ENCODE measurements at places on chromosomes 2 and 18.

DNA sequence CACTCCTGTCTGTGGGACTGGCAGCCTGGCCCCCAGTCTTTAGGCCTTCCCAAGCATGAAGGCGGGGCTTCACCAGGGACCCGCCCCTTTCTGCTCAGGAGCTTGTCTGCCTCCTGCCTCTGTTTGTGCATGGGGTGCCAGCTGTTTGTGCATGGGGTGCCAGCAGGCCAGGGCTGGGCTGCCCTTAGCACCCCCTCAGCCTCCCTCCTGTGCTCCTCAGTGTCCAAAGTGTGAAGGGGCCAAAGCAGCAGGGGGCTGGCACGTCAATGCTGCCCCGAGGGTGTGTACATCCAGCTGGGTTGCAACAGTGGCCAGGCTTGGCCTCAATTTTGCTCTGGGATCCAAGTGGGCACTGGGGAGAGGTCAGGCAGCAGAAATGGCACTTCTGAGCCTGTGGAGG lies 298.0 kb upstream of the GALNT5 start:
- DNase-seq: no peak
- H3K4me1 ChIP-seq: no peaks in the 10 kb centered on the region
- no peaks in the 10 kb centered on the region for H3K36me3 ChIP-seq

DNA sequence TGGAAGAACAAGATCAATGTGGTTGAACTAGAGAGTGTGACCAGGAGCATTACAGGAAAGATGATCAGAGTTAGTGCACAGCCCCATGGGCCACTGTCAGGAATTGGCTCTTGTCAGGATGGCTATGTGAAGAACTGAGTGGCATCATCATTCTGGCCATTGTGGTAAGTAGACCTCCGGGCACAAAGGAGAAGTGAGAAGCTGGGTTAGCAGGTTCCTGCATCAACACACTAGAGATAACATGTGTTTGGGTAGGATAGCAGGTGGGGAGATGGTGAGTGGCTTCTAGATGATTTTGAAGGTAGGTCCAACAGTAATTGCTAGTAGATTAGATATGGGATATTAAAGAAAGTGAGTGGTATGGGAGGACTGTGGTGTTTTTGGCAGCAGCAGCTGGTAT lies 408.2 kb downstream of the TSN start:
- no peak overlapping the region for H3K27ac ChIP-seq
- H3K27me3 ChIP-seq: no peaks in the 10 kb centered on the region
- no peak overlapping the region for H3K4me3 ChIP-seq
- H3K36me3 ChIP-seq: no peaks in the 10 kb centered on the region

DNA sequence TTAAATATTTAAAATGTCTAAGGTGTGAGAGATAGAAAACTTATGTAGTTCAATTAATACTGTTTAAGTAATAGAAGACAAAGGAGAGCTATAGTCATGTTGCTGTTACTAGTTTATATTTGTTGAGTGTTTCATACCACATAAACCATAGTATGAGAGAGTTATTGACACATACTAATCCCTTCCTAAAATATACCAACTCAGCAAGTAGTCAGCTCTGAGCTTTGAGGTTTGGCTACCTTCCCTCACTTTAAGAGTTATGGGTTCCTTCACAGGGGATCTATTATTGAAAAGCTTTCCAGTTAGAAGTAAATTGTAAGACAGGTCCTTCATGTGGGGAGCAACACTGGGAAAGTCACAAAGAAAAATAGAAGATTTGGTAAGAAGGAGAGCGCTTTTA lies 701.6 kb upstream of the ZEB2 start:
- no peaks in the 10 kb centered on the region for H3K27me3 ChIP-seq
- no peaks in the 10 kb centered on the region for H3K4me1 ChIP-seq
- no peak for DNase-seq
- H3K27ac ChIP-seq: no peak overlapping the region
- no peak overlapping the region for H3K4me3 ChIP-seq

DNA sequence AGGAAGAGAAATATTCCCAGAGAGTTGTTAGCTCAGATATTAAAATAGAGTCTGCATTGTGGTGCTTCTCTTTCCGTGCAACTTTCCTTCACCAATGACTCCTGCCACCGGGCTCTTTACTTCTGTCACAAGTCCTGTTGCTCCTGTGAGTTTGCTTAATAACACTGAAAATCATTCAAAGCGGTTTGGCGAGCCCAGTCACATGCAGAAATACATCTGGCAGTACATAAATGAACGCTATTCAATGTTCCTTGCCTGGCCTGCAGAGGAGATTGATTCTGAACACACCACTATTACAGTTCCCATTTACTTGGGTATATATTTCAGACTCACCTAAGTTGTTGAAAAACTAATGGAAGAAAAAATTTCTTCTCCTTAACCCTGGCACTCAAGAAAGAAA lies 276.6 kb downstream of the ZNF521 start:
- no peak for DNase-seq
- no peak overlapping the region for H3K27ac ChIP-seq
- peaks cover 13% of the 10 kb centered on the region for H3K4me1 ChIP-seq
- no peaks in the 10 kb centered on the region for H3K27me3 ChIP-seq
- H3K4me3 ChIP-seq: no peak overlapping the region

DNA sequence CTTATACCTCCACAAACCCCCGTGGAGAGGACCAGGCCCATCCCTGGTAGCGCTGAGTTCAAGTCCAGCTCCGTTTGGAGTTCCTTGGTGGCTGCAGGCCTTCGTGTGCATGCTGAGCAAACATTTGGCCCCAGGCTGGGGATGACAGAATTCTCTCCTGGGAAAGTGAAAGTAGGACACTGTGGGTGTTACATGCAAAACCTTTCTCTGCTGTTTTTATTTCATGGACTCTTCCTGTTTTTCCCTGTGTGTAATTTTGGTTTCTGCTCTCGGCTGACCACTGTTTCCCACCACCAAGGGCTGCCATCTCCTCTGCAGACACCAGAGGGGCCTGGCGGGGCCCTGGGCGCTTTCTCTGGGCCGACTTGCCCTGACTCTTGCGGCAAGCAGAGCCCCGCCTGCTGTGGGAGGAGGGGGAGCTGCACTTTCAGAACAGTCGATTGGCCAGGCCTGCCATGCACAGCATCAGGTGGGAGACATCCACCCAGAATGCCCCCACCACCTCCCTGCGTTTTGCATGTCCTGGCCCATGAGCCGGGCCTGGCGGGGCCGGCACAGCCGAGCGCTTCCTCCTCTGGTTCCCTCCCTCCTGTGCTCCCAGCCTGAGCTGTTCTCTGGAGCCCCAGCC lies 102.4 kb downstream of the CABLES1 start:
- H3K27ac ChIP-seq: peak overlapping the region; percentile 83
- H3K4me1 ChIP-seq: peaks cover 21% of the 10 kb centered on the region
- peak; percentile 84 for DNase-seq
- no peaks in the 10 kb centered on the region for H3K27me3 ChIP-seq
- peaks cover 31% of the 10 kb centered on the region for H3K36me3 ChIP-seq

All from endothelial cell of umbilical vein (primary cell).